ENCODE measurements at places on chromosomes 6 and 20.

- no peak for DNase-seq
Measured at GRCh38 chr20:50629670-50630045, 61.7 kb downstream of the RIPOR3 start.

- no peak for DNase-seq
Measured at GRCh38 chr6:166105341-166106075, 62.1 kb downstream of the TBXT start.

GRCh38 chr20:50120935-50121693 lies 8.2 kb upstream of the UBE2V1 start:
- DNase-seq = peak; percentile 48

DNA sequence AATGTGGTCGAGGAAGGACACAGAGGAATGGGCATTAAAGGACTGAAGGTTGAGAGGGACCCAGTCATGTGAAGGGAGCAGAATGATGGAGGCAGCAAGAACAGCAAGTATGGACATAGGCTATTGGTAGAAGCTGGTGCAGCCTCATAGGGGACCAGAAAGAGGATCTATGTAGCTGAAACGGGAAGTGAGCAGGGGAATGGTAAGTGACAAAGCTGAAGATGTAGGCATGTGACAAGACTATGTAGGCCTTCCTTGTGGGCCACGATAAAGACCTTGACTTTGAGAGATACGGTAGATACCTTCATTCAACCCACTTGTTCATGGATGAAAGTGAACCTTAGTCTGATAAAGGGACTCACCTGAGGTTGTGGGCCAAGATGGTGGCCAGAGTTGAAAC lies 3.5 kb downstream of the CTNNBL1 start:
- DNase-seq = no peak

DNA sequence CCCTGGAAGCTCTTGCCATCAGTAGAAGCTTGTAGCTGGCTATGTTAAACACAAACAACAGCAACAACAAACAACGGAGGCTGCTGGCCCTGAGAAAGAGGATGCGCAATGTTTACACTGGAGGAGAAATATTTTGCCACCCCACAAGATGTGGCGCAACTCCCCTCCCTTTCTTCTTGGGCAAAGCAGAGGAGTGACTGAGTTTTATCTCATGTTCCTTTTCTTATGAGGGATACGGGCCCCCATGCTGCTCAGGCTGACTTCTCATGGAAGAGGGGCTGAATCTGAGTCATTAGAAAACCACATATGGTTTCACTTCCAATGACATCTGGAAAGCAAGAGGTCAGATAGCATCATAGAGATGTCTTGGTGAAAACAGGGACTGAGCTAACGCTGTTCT lies 75.9 kb upstream of the HDDC2 start:
- DNase-seq = no peak

GRCh38 chr6:152671171-152671570 lies 26.5 kb upstream of the MYCT1 start:
- DNase-seq = no peak
